ENCODE measurements at places on chromosomes 7 and 10. TPM values are rescaled to one million over a fixed set of nuclear protein-coding genes. Genes with fewer than 3 reads are reported as not detected.

TMEM213 gene
- not detected for total RNA-seq

FHIP2A gene
- total RNA-seq: 58.0 TPM

LRRN3 gene
- total RNA-seq: 39.1 TPM

C10orf67 gene
- not detected for total RNA-seq

TLL2 gene
- total RNA-seq: 0.90 TPM

CYP26A1 gene
- not detected for total RNA-seq

CDHR3 gene
- total RNA-seq: 10.8 TPM

FEZF1 gene
- not detected for total RNA-seq

CTNNA3 gene
- 26.1 TPM for total RNA-seq

ASAH2 gene
- total RNA-seq: 1.1 TPM

ENO4 gene
- 0.74 TPM for total RNA-seq

C7orf57 gene
- 0.21 TPM for total RNA-seq

TRIM74 gene
- total RNA-seq: not detected

FXYD4 gene
- 0.95 TPM for total RNA-seq

CALML3 gene
- not detected for total RNA-seq

SKIDA1 gene
- total RNA-seq: 5.0 TPM

HOXA5 gene
- 12.5 TPM for total RNA-seq

PAX4 gene
- total RNA-seq: not detected

TMEM176B gene
- 59.4 TPM for total RNA-seq

ZNF786 gene
- total RNA-seq: 6.8 TPM

DIP2C gene
- total RNA-seq: 24.3 TPM

INSYN2A gene
- 8.8 TPM for total RNA-seq

PRRT4 gene
- 1.4 TPM for total RNA-seq

RAMP3 gene
- total RNA-seq: 5.7 TPM

MSMB gene
- total RNA-seq: not detected

MNX1 gene
- not detected for total RNA-seq

Data from urinary bladder (tissue), 4 donors.